ENCODE measurements at places on chromosomes 6 and 20.

- no peak for DNase-seq
Measured at GRCh38 chr6:23534351-23534750, 591.7 kb upstream of the NRSN1 start.

DNA sequence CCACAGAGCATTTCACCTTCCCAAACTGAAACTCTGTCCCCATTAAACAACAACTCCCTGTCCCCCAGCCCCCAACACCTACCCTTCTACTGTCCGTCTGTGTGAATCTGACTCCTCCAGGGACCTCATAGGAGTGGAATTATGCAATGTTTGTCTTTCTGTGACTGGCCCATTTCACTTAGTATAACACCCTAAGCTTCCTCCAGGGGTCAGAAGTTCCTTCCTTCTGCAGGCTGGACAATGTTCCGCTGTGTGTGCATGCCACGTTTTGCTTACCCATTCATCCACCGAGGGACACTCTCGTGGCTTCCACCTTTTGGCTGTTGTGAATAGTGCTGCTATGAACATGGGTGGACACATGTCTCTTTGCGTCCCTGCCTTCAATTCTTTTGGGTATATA lies 37.6 kb upstream of the MPC1 start:
- no peak for DNase-seq

GRCh38 chr6:118042855-118043254 lies 135.8 kb downstream of the SLC35F1 start:
- DNase-seq, result no peak

- no peak for DNase-seq
Measured at GRCh38 chr6:25457516-25457915, 178.3 kb downstream of the CARMIL1 start.

DNA sequence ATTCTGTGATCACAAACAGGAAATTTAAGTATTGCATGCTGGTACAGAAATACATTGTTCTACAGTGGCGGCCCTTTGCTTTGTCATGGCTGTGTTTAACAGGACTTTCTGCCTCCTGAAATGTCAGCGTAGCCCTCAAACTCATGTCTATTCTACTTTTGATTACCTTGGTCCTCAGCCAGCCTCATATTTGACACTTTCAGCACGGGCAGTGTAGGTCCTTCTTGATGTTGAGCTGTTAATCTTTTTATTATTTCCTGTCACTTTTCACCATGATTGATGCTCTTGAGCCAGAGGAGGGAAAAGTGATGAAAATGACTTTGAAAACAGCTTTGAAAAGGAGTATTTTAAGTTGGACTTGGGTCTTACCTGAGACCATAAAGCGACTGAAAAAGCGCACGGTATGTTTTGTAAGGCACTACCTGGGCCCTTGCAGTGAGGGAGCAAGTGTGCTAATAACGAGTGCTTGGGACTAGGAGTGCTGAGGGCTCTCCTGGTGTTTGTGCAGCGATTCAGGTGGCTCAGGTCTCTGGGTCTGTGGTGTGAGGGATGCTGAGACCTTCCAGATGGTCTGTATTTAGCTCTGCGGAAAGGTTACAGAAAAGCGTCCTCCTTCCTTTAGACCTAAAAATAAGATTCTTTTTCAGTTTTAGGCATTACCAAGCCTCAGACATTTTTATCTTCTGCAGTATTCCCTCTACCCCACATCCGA lies 45.2 kb upstream of the RREB1 start:
- no peak for DNase-seq

DNA sequence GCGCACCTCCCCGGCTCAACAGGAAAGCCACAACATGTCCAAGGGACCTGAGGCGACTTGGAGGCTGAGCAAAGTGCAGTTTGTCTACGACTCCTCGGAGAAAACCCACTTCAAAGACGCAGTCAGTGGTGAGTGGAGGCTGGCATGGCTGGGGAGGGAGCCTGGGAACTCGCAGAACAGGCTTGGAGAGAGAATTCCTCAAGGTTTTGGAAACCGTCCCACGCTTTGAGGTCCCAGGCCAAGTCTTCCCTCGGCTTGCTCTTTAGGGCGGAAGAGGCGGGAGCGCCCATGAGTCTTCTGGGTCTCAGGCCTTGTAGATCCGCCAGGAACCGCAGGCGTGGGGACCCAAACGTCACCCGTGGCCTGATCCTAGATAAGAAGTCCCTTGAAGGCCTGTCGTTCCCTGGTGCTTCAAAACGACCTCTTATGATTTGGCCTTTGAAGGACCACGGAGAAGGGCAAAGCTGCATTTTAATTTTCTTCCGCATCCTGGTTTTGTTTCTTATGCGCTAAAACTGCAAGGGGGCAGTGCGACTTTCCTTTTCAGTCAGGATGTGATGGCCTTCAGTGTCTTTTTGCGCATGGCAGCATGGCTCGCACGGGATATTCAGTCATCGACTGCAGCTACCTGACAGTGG lies 2.0 kb downstream of the LAMP5 start:
- DNase-seq, result no peak

GRCh38 chr20:40422656-40423055 lies 266.4 kb downstream of the MAFB start:
- no peak for DNase-seq
